ENCODE measurements at places on chromosomes 12 and 14.

- no peak for DNase-seq
Measured at GRCh38 chr14:34237677-34238076, 224.4 kb downstream of the SPTSSA start.

GRCh38 chr12:40158592-40159111 lies 52.8 kb upstream of the SLC2A13 start:
- peak; percentile 81 for DNase-seq

GRCh38 chr14:105838591-105839424 lies 312.4 kb downstream of the TMEM121 start:
- DNase-seq, result no peak

DNA sequence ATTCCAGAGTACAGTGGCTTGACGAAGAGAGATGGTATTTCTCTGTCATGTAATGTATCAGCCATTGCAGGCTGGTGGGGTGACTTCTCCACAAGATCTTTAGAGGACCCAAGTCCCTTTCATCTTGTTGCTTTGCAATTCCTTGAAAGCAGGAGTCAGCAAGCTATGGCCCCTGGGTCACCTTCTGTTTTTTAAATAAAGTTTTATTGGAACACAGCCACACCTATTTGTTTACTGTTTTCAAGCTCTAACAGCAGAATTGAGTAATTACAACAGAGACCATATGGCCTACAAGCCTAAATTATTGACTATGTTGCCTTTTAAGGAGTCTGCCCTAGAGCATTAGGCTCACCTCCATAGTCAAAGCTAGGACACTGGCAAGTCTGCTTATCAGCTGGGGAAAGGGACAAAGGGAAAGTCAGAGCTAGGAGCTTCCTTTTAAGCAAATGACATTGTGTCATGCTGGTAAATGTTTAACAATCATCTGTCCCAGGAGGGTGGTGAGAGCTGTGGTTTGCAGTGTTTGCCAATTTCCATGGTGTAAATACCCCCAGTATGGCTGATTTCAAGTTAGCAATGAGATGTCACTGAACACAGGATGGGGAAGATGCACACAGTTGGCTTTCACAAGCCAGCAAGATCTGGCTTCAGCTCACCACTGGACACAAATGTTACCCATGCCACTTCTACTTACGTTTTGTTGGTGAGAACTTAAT lies 87.7 kb upstream of the PWP1 start:
- no peak for DNase-seq

- DNase-seq, result no peak
Measured at GRCh38 chr14:51547260-51547659, 104.5 kb upstream of the FRMD6 start.

GRCh38 chr12:27968972-27969623 lies 3.4 kb downstream of the PTHLH start:
- DNase-seq, result no peak

- no peak for DNase-seq
Measured at GRCh38 chr12:91105807-91106206, 5.5 kb downstream of the LUM start.

DNA sequence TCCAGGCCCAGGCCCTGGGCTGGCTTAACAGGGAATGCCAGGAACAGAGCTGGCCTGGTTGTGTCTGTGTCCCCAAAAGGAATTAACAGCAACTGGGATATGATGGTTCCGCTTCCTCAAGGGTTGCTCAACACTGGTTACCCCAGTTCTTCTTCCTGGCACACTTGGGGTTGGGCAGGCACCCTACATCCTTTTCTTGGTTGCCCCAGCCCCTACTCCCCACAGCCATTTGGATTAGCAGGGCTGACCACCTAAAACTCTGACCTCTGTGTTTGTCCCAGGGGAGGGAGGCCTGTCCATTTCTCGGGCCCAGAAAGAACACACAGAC lies 30.8 kb downstream of the NCKAP5L start:
- DNase-seq, result peak; percentile 37

- DNase-seq, result no peak
Measured at GRCh38 chr12:130711756-130712155, 4.3 kb downstream of the RIMBP2 start.

DNA sequence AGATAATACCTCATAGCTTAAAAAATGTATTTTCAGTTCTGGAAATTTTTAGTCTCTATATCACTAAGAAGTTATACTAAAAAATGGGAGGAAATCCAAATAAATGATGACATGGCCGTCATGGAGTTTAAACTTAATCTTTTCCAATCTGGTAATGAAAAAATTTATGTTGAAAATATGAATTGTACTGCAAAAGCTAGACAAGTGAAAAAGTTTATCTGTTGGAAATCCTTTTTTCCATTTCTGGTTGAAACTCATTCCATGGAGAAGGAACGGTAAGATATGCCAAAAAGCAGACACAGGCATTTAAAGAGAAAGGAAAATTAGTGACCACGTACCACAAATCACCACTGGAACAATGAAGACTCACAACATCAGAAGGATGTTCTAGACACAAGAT lies 314.2 kb upstream of the PRICKLE1 start:
- no peak for DNase-seq

DNA sequence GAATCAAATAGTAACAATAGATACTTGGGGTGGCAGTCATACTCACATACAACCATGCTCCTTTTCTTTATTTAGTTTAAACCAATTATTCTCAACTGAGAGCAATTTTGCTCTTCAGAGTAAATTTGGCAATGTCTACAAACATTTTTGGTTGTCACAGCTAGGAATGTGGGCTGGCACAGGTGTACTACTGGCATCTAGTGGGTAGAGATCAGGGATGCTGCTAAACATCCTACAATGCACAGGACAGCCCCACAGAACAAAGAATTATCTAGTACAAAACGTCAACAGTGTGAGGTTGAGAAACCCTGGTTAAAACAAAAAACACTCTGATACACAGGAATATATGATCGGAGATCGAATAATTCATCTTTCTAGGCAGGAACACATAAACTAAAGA lies 186.5 kb downstream of the NELL2 start:
- DNase-seq, result no peak

- DNase-seq, result no peak
Measured at GRCh38 chr12:76033081-76034011, 1.8 kb upstream of the PHLDA1 start.

GRCh38 chr12:49905718-49906314 lies 2.1 kb upstream of the FAIM2 start:
- DNase-seq, result no peak

DNA sequence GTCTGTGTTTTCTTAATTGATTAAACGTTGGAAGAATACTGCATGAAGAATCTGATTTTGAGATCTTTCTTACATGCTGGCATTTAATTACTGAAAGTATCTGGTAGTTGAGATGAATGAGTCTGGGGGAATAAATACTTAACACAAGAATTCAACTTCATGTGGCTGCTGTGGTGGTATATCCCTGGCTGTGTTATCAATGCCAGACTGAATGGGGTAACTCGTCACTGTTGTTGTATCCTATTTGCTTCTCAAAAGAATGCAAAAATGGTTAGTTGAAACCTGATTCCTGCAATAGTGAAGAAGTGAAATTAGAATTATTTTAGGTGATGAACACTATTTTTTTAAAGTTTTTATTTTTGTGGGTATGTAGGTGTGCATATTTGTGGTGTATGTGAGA lies 72.5 kb downstream of the HMGA2 start:
- no peak for DNase-seq

GRCh38 chr14:57352396-57353170 lies 37.8 kb upstream of the NAA30 start:
- DNase-seq, result no peak

- DNase-seq, result no peak
Measured at GRCh38 chr12:42776396-42776795, 186.8 kb upstream of the PRICKLE1 start.

DNA sequence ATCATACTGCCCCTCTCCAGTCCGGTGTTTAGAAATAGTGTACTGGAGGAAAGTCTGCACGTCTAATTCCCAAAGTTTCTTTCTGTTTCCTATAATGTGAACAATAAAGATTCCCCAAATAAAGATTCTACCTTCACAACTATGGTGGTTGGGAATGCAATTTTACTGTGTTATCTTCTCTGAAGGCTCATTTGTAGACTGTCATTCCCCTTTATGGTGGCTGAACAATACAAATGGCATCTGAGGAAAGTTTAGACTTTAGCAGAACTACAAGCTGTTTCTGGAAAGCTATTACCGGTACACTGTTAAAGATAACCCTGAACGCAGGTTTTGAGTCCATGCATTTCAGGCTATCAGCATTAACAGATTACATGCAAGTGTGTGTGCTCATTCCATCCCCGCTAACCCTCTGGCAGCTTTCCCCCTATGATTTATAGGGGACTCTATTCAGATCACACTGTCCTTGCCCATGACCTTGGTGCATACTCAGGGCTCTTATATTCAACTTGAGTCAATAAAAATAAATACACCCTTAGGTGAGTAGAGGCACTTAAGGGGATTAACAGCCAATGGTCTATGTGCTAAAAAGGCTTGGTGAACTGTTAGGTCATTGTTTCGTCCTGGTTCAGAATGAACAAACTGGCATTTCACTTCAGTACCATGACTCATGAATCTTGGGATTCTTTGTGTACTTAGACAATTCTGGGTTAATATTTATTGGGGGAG lies 60.7 kb upstream of the PYGL start:
- DNase-seq, result peak; percentile 62

DNA sequence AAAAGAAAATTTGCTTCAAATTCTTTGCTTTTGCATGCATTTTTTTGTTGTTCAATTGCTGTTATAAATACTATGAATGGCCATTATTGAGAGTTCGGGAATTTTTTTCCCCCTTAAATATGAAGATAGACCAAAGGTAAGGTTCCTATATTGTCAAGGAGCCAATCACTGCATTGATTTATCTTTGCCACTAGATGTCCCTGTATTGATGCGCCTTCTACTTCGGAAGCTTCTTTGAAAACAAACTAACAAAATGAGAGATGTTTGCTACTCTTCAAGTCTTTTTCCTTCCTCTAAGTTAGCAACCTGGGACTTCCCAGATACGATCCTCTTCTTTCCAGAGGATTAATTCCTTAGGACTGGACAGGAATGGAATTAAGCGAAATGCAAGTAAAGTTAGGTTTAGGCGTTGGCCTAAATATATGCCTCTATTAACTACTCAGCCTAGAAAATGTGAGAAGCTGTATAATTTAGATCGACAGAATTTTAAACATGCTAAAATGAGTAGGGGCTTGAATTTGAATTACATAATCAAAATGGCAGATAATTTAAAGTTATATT lies 318.1 kb downstream of the AEBP2 start:
- peak; percentile 63 for DNase-seq

GRCh38 chr14:92997343-92998061 lies 74.6 kb downstream of the CHGA start:
- DNase-seq, result no peak

DNA sequence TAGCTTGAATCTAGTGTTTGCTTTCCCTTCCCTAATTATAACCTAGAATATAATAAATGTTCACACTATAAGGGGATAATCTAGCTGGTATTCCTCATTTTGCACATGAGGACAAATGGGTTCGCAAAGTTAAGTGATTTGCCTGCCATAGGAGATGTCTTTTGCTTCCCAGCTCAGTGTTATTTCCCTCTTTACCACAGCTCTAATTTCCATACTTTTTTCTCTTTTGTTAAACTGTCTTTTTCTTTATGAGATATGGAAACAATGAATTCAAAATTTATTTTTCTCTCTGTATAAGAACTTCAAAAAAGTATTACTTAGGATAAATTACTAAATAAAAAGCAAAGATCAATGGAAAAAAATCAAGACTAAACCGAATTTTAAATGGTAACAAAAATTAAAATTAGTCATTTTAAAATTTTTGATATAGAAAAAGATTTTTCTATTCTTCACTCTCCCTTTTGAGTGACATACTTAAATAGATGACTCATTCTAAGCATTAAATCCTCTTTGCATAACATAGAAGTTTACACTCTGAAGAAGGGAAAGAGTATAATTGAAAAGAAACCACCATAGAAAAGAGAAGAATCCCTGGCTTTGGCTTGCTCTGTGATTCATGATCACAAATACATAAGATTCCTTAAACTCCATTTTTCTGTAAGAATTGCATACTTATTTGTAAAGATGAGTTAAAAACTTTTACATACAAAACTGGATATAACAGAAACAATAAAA lies 97.3 kb downstream of the INSM2 start:
- peak; percentile 23 for DNase-seq

DNA sequence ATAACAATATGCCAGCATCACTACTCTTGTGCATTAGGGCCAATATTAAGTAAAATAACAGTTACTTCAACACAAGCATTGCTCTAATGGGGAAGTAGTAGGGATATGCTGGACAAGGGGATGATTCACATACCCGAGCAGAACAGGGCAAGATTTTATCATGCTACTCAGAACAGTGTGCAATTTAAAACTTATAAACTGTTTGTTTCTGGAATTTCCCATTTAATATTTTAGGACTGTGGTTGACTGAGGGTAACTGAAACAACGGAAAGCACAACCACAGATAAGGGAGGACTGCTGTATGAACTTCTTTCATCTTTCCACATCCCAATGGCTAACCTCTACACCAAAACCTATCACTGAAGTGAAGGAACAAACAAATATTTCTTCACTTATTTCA lies 36.8 kb downstream of the SARNP start:
- peak; percentile 68 for DNase-seq

DNA sequence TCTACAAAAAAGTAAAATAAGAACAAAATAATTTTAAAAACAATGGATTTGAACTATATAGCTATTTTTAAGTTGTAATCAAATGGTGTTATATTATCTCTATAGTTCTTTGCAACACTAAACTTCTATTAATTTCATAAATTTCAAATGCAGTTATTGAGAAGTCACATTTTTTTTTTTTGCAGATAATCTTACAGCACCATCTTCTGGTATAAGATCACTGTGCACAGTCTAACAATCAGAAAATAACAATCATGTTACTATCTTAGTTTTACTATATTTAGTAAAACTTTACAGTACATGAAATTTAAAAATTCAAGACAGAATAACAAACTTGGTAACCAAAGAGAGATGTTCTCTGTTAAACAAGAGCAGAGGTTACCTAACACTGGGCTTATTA lies 40.6 kb downstream of the GXYLT1 start:
- DNase-seq, result no peak

DNA sequence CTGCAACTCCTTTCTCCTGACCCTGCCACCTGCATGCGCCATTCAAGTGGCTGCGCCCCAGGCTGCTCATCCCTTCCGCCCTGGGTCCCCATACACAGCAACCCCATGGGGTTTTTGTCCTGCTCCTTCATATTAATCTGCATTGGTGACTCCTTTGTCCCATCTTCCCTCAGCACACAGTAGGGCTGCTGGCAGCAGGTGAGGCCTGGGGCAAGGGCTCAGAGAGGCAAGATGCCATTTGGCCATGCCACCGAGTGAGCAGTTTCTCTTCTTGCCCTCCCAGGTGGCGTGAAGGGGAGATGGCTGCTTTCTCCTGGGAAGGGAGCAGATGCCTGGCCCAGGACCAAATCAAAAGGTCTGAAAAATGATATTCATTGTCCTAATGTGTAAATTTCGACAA lies 9.1 kb downstream of the RTL1 start:
- no peak for DNase-seq

DNA sequence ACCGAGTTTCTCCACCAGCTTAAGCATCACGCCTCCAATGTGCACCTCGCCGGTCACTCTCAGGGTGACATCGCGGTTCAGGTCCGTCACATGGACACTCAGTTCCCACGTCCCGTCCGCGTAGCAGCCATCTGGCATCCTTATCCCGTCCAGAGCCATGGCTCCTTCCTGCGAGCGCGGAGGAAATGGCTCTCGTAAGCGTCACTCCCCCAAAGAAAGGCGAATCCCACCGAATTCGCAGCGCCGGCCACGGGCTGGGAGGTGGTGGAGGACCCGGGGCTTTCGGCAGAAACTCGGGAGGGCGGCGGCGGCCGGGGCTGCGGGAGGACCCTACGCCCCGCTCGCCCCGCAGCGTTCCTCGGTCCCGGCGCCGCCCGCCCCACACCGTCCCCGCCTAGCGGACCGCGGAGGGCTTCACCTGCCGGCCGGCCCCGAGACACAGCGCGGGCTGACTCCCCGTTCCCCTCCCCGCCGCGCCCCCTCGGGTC lies 396 bp downstream of the FERMT2 start:
- DNase-seq, result peak; percentile 28

Data from suppressor macrophage treated with lipopolysaccharide for 1 hour (primary cell).